Stimulated activated CD4-positive, alpha-beta T cell treated with anti-CD3 and anti-CD28 coated beads, Interleukin-1b, Interleukin-23, amount 100 ng/mL, for 1 hour (primary cell): ENCODE measurements at places on chromosomes 7 and 10.
A peak's percentile ranks its signal among the peaks of the same experiment; 100 is the strongest.

- DNase-seq = no peak
Measured at GRCh38 chr7:57426629-57427003, 23.4 kb upstream of the ZNF716 start.

DNA sequence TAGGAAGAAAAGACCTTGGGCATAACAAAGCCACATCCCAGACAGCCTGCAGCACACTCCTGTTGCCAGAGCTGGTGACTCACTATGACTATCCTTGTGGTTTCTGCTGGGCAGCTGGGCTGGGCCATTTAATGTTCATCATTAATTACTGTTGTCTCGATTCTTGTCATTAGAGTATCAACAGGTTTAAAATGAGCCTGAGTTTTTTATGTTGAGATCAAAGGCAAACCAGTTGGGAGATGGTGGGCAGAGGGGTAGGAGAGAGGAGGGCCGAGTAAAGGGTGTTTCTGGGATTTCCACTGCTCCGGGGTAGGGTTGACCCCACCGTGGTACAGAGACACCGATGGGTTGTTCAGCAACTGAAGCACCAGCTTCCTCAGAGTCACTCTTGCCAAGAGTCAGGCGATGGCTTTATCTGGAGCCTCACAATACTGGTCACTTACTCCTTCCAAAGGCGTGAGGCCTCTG, 128.7 kb upstream of the LYZL1 start:
- no peak for DNase-seq

- no peak for DNase-seq
Measured at GRCh38 chr10:71462062-71462935, 65.6 kb downstream of the CDH23 start.

- DNase-seq = no peak
Measured at GRCh38 chr7:2217716-2218443, 14.9 kb downstream of the MAD1L1 start.

DNA sequence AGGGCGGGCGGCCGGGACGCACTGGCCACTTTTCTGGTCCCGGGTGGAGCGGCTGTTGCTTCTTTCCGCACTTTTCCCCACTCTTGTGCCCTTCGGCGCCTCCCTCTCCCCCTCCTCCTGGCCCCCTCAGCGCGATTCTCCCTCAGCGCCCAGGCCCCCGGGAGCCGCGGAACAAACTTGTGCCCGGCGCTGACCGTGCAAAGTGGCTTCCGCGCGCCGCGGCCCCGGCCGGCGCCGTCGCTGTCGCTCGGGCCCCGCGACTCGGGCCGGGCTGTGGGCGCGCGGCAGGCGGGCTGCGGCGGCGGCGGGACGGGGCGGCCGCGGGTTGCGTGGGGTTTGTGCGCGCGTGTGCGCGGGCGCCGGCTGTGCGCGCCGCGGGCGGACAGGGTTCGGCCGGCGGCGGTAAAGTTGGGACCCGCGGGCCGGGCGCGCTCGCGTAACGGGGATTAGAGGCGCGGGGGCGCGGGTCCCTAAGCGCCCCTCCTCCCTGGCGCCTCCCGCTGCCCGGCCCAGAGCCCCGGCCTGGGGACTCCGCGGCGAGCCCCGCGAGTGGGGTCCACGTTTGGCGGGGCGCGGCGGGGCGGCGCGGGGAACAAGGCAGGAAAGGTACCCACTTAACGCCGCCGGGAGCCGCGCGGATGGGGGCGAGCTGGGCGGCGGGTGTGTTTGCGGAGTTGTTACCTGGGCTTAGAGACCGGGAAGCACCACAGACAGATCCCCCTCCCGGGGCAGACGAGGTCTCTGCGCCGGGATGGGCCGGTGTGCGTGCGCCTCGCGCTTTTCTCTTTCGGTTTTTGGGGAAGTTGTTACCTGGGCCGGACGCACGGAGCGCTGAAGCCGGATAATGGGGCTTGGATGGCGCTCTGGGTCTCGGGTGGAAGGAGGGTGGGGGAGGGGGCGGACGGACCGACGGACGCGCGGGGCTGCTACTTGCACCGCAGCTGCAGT, 860 bp downstream of the ZEB1 start:
- peak; percentile 35 for DNase-seq

DNA sequence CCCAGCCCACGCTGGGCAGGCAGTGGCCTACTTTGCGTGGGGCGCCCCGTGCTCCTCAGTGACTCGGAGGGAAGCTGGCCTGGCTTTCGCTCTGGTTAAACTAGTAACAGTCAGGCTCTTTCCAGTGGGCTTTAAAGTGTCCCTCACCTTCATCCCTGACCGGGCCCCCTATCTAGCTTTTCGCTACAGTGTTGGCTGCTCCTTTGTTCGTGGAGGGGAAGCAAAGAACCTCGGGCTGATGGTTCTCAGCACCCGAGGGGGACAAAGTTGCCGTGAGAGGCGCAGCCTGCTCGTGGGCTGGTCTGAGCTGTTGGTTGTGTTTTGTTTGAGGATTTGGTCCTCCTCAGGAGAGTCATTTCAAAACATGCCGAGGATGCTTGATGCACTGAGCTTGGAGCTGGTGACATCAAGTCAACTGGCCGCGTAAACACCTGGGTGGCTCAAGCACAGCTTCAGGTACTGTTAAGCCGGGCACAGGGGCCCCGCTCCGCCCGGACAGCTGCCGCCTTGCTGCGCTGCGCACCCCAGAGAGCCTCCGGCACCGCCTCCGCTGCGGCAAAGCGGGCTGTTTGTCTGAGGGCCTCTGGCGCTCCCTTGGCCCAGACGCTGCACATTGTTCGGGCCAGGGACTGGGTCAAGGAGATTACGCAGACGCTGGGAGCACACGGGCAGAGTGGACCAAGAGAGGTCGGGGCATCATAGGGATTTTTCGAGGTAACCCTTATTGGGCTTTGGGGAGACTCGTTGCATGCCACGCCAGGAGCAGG, 1.6 kb downstream of the DLX6 start:
- DNase-seq = no peak

- no peak for DNase-seq
Measured at GRCh38 chr7:99667179-99667578, 12.6 kb downstream of the CYP3A5 start.

DNA sequence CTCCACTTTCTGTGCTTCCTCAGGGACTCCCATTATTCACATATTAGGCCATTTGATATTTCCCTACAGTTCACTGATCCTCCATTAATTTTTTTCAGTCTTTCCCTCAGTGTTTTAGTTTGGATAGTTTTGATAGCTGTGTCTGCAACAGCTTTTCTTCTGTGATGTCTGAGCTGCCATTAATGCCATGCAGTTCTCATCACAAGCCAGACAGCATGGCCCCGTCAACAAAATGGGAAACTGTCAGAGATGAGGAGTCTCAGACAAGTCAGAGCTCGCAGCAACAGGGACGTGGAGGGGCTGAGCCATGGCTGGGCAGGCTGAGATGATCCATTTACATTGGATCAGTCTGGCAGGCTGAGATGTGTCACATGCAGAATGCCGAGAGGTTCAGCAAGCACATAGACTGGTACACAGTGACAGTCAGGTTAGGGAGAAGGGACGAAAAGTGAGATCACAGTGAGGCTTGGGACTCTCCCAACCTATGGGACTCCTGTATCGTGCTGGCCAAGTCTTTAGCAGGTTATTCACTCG, 65.4 kb downstream of the NPS start:
- no peak for DNase-seq
